ENCODE measurements at places on chromosomes 12 and 14.

DNA sequence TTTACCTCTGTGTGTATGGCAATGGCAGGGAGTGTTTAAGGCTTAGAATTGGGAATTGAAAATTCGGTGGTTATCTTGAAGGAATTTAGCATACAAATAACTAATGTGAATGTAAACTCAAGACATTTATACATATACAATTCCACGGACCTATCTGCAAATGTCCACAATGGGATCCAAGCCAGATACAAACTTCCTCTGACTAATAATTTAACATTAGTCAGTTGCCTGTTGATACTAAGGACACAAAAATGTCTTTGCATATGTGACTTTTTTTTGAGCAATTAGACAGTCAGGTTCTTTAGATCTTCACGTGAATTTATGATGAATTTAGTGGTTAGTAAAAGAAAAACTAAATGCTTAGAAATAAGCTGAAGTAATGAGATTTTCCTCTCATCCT is 40.5 kb downstream of the ESR2 start:
- no peak for ATAC-seq

DNA sequence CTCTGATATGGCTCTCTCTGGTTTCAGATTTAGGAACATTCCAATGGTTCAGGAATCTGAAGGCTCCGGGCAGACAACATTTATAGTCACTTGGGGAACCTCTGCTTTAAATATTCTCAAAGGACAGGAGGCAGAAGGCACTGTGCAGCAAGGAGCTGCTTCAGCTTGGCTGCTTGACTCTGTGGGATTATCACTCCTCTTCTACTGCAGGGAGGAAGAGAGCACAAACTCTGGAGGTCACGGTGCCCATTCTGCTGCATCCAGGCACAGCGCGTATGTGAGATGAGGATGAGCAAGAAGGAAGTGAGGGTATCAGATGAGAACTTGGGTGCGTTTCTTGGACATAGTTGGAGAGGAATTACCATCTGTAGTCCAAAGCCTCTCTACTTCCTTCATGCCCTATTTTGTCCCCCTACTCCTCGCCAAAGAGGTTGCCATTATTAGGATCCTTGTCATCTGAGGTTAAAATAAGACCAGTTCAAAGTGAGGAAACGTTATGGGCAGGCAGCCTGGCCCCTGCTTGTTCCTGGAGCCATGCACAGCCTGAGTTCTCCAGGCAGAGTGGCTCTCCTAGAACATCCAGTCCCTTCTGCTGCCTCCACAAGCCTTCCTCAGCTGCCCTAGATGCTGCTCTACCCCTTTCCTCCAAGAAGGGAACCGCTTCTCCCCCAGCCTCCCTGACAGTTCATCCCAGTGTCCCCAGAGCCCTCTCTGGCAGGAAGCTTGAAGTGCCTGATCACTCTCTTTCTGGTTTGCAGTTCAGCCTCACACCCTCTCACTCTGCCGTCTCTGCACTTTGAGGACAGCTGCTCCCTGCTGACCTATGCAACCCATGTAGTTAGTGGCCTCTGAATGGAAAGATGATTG is 12.5 kb downstream of the FGF6 start:
- peak; percentile 72 for ATAC-seq

GRCh38 chr14:27845902-27846301 is 920.7 kb upstream of the FOXG1 start:
- ATAC-seq: no peak

DNA sequence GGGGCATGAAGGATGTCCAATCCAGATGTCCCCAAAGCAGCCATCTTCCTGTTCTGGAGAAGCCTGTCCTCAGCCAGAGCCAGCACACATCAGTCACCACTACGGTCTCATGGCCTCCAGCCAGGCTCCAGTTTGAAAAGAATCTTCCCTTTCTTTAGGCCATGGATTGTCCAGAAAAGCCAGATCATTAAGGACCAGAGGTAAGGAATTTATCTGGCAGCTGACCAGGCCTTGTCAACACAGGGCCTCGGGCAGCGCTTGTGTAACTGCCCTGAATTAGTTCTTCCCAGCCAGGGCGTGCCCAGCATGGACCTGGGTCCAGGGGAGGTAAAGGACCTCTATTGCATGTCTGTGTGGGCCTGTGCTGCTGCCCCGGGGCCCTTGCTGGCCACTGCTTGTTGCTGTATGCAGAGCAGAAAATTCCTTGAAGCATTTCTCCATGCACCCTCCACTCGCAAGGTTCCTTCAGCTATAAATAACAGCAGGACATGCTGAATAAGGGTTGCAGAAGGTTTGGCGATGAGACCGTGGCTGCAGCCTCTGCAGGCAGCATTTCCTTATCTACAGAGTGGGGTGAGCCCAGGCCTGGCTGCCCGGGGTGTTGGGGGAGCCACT is 21.7 kb upstream of the VPS37B start:
- ATAC-seq: peak; percentile 16

GRCh38 chr14:53545217-53545616 is 392.1 kb upstream of the DDHD1 start:
- peak; percentile 18 for ATAC-seq

DNA sequence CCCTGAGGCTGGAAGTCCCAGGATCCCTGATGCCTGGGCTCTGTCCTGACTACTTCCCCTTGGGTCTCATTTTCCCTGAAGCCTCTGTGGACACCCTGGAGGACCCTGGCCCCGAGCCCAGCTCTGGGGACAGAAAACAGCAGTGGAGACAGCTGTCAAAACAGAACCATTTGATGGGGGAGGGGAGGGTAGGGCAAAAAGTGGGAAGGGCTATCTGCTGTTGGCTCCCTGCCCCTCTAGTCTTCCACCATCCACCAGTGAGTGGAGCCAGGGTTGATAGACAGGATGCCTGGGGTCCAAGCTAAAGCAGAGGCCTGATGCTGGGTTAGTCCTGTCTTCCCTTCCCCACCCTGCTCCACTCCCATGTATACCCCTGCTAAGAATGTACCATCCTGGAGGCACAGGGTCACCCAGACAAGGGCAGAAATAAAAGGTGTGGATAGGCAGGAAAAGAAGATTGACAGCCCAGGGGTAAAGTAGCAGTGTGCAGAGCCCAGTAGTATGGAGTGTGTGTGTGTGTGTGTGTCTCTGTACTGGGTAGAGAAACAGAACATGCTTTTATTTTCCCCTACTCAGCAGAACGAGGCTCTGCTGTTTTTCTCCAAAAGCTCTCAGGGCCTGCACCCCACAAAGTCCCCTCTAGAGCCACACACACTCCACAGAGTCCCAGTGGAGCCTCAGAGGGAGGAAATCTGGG is 9.8 kb downstream of the ZNF385A start:
- no peak for ATAC-seq

GRCh38 chr14:51044961-51045360 is 49.9 kb downstream of the TRIM9 start:
- ATAC-seq: no peak

DNA sequence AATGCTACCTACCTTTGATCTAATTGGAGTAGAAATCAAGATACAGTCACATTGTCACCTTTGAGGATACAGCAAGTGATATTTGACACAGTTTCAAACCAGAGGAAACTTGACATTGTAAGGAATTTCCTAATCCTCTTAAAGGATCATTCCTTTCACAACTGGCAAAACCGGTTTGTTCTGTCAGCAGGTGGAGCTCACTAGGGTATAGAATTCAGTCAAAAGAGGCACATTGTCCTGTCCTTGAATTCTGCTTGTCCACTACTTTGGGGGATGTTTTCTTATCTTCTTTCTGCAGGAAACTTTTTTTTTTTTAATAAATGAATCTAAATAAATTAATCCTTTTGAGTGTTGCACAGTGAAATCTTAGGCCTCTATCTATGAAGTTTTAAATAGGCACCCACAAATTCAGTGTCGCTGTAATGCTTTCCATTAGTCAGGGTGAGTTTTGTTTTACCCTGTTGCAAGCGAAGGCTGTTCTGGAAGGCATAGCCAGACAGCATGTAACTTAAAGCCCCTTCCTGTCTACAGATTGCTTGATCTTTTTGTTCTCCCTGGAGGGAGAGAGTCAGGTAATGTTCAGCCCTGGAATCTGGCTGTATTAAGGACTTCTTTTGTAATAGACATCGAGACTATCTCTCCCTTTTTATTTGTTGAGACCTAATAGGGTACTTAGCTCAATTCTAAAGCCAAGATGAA is 285.0 kb upstream of the RGS6 start:
- no peak for ATAC-seq

- no peak for ATAC-seq
Measured at GRCh38 chr14:54775486-54776140, 127.0 kb downstream of the GCH1 start.

- no peak for ATAC-seq
Measured at GRCh38 chr14:99256483-99256874, 15.5 kb downstream of the BCL11B start.

GRCh38 chr12:70101064-70101463 is 142.2 kb upstream of the CNOT2 start:
- no peak for ATAC-seq

GRCh38 chr14:41668356-41668755 is 61.7 kb downstream of the LRFN5 start:
- no peak for ATAC-seq

GRCh38 chr14:93543766-93544165 is 113.0 kb downstream of the UNC79 start:
- no peak for ATAC-seq

DNA sequence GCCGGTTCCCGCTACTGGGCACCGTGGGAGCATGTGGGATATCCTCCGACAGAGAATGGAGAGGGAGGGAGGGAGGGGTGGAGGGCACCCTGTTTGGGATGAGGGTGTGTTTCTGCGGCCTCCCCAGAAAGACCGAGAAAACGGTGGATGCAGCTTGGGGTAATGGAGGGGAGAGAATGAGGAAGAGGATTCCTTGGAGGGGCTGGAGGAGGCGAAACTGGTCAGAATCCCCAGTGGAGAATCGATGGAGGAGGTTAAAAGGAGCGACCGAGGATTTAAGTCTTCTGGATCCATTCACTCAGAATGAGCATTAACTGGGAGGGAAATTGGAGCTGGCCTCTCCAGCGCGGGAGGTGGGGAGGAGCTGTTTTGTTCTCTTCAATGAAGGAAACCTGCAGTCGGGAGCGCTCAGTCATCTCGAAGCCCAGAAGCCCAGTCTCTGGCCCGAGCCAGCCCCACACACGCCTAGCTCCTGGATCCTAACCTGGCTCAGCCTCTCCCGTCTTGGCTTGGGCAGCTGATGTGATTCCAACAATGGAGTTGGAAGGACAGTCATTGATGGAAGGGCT is 581 bp downstream of the ARG2 start:
- ATAC-seq: peak; percentile 2

GRCh38 chr14:94392510-94392935 is 4.1 kb upstream of the SERPINA1 start:
- no peak for ATAC-seq

DNA sequence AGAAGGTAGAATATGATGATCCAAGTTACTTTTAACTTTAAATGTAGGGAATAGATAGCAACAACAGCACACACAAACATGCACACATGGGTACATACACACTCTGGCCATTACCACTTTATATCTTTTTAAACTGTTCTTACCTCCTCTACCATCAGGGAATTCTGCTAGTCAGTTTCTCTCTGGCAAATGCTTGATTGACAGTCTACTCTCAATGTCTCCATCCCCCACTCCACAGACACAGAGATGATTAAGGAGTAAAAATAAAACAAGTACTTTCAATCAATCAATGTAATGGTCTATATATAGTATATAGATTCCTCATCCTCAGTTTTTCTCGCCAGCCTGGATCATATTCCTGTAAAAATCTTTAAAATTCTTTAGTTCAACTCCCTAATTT is 16.1 kb upstream of the STRN3 start:
- ATAC-seq: no peak

DNA sequence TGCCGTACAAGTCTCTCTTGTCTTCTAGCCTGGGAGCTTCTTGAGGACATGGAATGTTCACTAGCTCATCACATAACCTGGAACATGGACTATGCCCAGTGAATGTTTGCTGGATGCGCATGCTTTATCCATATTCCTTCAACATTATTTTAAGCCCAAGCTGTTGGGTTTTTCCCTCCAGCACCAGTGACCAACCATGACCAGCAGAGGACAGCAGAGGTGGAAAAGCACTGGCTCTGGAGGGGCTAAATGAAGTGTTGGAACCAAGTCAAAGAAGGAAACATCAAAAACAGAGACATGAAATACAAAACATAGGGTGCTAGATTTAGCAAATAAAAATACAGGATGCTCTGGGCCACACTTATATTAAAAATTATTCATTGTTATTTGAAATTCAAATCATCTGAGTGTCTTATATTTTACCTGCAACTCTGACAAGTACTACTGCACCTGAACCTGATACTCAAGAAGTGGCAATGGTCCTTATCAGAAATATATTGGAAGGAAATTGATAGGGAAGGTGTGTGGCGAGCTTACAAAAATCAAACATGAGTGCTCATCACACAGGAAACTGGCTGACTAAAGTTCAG is 23.1 kb upstream of the HELB start:
- ATAC-seq: no peak

- no peak for ATAC-seq
Measured at GRCh38 chr14:29102266-29102665, 335.7 kb downstream of the FOXG1 start.

- no peak for ATAC-seq
Measured at GRCh38 chr12:127599436-127599835, 667.5 kb upstream of the TMEM132C start.

- no peak for ATAC-seq
Measured at GRCh38 chr14:104267895-104268294, 129.5 kb downstream of the KIF26A start.

- ATAC-seq: no peak
Measured at GRCh38 chr12:67573566-67573965, 75.0 kb upstream of the DYRK2 start.

GRCh38 chr12:1814266-1814665 is 6.1 kb upstream of the LRTM2 start:
- no peak for ATAC-seq

- ATAC-seq: no peak
Measured at GRCh38 chr14:68327231-68327630, 465.6 kb downstream of the ZFP36L1 start.

DNA sequence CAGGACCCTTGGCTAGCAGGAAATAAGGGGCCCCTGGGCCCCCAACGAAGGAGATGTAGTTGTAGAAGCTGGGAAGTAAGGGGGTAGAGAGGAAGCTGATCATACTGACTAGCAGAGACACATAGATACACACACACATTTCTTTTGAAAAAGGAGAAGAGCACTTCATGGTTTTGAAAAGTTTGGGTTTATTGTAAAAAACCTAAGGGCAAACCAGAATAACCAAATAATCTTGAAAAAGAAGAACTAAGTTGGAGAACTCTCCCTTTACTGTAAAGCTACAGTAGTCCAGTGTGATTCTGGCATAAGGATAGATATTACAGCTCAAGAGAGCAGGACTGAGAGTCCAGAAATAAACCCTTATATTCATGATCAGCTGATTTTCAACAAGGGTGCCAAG is 5.8 kb upstream of the HCAR3 start:
- ATAC-seq: no peak

Data from motor neuron (in vitro differentiated cells).